ENCODE measurements at places on chromosomes 4 and X.

- DNase-seq = no peak
Measured at GRCh38 chr4:95318483-95318882, 230.3 kb downstream of the UNC5C start.

GRCh38 chrX:55135171-55135570 is 46.4 kb downstream of the PAGE2 start:
- DNase-seq = no peak

- DNase-seq = no peak
Measured at GRCh38 chr4:71296945-71297344, 41.9 kb upstream of the SLC4A4 start.

GRCh38 chr4:169225058-169225751 is 45.6 kb downstream of the SH3RF1 start:
- DNase-seq = no peak

GRCh38 chrX:51281758-51282318 is 50.8 kb upstream of the NUDT10 start:
- DNase-seq = no peak

- DNase-seq = no peak
Measured at GRCh38 chrX:11672213-11672612, 6.5 kb upstream of the ARHGAP6 start.

DNA sequence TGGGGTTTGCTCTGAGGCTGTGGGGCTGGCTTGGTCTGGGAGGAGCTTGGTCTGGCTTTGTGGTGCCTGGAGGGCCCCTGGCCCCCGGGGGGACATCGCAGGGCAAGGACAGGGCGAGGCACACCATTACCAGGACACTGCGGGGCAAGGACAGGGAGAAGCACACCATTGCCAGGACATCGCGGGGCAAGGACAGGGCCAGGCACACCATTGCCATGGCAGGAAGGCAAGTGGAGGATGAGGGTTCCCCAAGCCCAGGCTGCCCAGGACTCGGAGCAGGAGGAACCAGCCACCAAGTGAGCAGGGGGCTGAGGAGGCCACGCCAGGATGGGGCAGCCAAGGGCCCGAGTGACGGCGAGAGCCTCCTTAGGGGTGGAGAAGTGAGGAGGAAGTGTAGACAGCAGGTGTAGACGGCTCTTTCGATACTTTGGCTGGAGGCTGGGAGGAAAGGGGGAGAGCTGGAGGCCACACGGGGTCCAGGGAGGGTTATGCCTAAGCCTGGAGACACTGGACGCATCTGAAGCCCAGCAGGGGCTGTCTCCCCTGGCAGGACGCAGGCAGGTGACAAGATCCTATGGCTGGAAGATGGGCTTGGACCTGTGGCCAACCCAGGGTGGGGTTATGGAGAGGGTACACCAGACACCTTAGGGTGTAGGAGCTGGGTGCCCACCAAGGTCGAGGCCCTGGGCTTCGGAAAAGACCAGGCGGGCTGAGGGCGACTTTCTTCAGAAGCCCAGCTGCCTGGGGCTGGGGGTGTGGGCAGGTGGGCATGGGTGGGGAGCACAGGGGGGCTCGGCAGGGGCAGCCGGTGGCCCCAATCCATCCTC is 7.3 kb downstream of the NKX1-1 start:
- DNase-seq = no peak

- no peak for DNase-seq
Measured at GRCh38 chr4:41478518-41478917, 59.4 kb upstream of the LIMCH1 start.

- no peak for DNase-seq
Measured at GRCh38 chr4:22593933-22594332, 78.1 kb upstream of the ADGRA3 start.

- peak; percentile 38 for DNase-seq
Measured at GRCh38 chr4:42568610-42569207, 88.2 kb downstream of the ATP8A1 start.

- DNase-seq = no peak
Measured at GRCh38 chr4:54152846-54153600, 53.1 kb downstream of the GSX2 start.

DNA sequence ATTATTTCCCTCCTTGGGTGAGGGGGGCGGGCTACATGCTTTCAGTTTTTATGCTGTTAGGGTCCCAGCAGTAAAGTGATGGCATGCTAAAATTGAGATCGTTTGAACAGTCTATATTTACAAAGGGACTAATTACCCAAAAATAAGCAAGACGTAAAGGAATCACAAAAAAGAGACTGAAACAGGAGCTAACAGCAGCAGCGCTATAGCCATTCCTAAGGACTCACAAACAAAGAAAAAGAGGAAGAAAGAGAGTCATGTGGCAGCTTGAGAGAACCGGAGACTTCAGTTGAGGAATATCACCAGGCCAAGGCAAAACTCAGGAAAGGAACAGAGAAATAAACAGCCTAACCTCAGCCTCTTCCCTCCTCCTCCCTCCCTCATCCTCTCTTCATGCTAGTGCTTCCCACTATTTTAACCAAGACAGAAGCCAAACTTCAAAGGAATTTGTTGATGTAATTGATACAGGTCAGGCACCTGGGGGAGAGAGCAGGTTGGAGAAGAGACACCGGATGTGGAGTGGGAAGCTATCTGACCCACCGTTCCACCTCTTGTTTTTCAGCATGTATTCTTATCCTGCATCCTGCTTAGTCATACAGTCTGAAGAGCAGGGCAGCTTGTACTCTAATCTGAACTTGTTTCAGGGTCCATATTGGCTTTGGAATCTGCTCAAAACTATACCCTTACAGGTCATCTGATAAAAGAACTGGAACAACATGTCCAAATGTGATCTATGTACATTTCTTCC is 383.7 kb downstream of the NAF1 start:
- no peak for DNase-seq

- DNase-seq = no peak
Measured at GRCh38 chr4:97317671-97318070, 825.6 kb downstream of the STPG2 start.

- no peak for DNase-seq
Measured at GRCh38 chr4:153643406-153644383, 40.4 kb upstream of the TLR2 start.

DNA sequence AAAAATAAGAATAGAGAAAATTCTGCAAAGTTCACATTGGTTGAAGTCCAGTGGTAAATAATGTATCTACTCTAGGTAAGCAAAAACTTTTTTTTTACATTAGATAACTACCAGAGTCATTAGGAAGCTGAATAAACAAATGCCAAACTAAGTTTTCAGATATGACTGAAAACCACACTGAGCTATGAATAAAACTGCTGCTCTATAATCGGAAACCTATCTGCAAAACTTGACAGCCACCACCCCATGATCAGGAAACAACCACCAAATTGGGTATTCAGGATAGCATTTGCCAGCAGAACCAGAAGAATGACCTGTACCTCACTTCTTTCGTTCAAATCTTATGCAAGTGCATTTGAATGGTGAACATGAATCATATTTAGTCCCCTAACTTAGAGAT is 173.0 kb upstream of the TET2 start:
- no peak for DNase-seq

DNA sequence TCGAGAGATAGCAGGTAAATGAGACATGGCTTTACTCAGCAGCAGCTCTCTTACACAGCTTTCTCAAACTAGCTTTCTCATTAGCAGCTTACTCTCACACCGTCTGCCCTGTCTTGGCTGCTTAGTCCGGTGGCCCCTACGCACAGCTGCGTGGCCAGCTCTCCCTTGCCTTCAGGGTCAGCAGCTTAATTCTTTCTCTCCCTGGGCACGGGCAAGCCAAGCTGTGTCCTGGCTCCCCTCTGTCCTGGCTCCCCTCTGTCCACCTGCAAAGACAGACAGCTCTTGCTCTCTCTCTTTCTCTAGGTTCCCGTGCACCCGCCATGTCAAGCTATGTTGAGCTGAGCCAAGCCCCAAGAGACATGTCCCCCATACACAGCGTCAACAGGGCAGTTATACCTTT is 39.4 kb downstream of the ZNF185 start:
- no peak for DNase-seq

DNA sequence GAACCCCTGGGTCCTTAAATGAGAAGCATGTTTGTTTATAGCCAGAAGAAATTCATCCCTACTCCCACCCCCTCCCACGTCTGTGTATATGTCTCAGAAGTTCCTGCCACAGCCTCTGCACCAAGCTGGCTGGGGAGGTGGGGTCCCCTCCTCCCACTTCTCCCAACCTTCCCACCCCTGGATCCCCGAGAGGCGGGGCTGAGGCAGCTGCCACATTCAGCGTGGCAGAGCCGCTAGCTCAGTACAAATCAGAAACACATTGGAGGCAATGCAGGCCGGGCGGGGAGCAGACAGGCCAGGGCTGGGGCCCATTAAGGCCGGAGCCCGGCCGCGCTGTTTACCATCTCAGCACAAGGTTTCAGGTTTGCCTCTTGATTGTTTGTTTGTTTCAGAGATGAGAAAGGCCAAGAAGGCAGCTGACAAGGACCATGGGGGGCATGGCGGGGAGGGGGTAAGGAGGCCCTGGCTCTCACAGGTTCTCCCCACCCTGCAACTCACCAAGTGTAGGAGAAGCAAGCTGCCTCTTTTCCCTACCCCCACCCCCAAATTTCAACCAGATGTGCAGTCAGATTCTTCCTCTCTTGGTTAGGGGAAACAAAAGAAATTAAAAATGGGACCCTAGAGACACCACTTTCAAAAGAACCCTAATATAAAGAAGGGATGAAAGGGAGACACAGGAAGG is 22.3 kb downstream of the PJA1 start:
- DNase-seq = no peak

- no peak for DNase-seq
Measured at GRCh38 chr4:74660866-74661265, 133.5 kb downstream of the BTC start.

DNA sequence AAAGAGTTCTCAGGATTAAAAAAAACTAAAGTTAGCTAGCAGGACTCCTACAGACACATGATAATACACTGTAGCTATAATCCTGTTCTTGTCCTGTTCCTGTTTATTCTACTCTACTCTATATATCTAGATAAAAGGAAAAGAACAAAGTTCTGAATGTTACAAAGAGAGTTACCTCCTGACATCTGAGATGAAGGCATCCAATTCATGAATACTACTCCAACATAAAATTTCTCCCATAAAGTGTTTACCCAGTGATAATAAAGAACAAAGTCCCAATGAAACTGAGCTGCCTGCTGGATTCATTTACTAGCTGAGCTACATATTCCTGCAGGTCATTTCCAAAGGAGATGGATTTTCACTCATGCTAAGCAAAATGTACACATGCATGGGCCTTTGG is 27.1 kb downstream of the SEPSECS start:
- no peak for DNase-seq

- DNase-seq = no peak
Measured at GRCh38 chr4:42942216-42942615, 49.7 kb downstream of the GRXCR1 start.

DNA sequence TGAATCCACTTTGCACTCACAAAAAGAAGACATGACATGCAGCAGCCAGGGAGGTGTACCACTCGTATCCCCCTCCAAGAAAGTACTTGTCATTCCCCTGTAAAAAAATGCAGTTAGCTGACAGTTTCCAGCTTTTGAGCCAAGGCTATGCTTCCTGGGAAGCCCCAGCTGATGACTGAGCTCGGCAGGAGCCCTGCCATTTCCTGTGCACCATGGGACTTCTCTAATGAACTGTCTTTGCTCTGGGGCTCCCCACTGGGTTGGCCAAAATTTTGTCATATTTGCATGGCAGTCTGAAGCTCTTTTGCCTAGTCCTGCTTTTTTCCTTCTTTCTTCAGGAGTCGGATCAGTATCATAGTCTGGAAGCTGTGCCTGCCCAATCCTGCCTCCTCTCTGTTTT is 104.5 kb upstream of the MAOA start:
- DNase-seq = no peak

DNA sequence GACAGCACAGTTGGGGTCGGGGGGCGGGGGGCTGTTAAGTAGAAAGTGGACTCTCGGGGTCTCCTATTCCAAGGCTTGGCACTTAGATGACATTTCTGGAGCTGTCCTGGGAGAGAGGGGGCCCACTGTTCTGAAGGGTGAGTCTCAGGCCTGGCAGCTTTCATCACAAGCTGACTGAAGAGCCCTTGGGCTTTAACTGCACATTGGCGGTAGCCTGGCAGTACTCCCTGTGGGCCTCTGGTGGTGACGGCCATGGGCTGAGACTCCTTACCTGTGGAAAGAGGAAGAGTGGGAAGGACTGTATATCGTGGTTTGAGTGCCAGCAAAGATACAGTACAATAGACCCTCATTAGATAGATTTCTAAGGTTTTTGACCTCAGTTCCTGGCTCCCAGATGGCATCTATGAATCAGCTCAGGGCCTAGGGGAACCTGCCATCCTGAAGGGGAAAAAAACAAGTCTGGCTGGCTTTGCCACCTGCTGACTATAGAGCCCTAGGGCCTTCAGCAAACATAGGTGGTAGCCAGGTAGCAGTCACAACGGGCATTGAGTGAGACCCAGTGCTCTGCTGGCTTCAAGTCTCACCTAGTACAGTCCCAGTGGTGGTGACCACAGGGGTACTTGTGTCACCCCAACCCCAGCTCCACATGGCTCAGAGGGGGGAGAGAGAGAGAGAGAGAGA is 87.9 kb downstream of the ANKRD17 start:
- no peak for DNase-seq

DNA sequence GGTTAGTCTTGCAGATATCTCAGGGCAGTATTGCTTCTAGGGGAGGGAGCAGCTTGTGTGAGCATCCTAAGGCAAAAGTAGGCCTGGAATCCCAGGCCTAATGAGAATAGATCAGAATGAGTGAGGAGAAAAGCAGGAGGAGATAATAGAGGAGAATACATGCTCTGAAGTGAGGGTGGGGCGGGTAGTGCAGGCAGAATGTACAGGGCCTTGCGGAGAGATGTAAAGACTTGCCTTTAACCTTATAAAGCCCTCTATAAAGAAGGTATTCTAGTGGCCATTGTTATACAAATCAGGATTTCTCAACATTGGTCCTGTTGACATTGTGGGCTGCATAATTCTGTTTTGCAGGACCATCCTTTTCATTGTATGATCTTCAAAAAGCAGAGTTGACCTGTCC is 855.3 kb downstream of the PCDH7 start:
- no peak for DNase-seq

DNA sequence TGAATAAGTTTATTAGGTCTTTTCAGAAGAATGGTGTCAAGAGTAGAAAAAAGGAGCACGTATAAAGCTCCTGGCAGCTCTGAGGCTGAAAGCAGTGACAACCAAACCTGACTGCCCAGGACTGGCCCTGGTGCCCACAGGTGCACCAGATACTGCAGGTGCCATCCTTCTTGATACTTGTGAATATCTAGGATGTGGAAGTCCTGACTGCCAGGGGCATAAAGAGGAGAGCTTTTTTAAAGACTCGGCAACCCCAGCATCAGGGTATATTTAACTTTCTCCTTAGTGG is 60.7 kb downstream of the TMEM150C start:
- DNase-seq = no peak

GRCh38 chr4:8294036-8294435 is 24.5 kb downstream of the HTRA3 start:
- DNase-seq = no peak

- no peak for DNase-seq
Measured at GRCh38 chr4:176769514-176769913, 23.2 kb downstream of the VEGFC start.

DNA sequence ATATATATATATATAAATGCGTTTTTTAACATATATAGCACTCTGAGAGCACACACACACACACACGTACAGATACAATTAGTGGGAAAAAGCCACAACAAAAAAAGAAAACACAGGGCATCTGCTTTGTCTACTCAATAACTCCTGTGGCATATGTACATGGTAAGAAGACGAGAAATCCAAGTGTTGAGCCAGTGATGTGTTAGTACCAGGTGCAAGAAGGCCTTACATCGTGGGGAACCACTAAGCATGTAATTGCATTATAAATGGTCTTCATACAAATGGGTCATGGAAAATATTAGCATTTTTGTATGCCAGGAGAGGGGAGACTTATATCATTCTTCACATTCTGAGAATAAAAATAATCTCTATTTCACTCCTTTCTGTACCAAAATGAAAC is 62.7 kb upstream of the FAM47B start:
- no peak for DNase-seq
